Left kidney (tissue), 8 donors: ENCODE measurements at places on chromosomes 16 and 17.

DNA sequence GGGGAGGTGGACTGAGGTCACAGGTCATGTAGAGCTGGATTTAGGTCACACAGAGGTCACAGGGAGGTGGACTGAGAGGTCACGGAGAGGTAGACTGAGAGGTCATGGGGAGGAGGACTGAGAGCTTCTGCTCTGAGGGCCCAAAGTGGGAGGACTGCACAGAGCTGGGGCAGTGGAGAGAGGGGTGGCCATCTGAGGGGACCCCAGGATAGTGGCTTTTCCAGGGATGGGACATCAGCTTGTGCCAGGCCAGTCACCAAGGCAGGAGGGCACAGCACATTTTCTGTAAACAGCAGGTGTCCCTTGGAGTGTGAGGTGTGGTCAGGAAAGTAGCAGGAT is 26.1 kb upstream of the JPT2 start:
- no peak for DNase-seq

DNA sequence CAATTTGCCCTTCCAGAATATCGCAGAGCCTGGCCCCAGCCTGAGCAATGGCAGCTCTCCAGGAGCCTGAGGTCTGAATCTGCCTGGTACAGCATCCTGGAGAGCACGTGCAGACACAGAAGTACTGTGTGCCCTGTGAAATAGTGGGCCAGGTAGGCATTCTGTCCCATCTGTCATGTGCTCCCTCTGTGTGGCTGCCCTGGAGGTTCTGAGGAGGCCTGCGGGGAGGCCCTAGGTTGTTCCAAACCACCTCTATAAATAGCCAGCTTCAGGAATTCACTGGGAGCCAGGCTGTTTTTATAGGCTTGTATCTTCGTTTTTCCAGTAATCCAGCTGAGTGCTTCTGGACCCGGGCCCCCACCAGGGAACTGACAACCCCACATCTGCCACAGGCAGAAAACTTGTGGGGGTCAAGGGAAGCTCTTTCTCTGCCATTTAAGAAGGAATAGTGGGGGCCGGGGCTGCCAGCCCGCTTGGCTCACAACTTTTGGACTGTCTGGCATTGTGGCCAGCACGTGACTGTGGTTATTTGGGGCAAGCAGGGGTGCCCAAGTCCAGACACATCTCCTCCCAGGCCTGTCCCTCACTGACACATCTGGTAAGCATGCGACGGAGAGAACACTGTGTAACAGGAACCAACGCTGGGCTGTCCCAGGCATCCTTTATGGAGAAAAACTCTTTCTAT is 356.3 kb upstream of the TNRC6C start:
- no peak for DNase-seq

DNA sequence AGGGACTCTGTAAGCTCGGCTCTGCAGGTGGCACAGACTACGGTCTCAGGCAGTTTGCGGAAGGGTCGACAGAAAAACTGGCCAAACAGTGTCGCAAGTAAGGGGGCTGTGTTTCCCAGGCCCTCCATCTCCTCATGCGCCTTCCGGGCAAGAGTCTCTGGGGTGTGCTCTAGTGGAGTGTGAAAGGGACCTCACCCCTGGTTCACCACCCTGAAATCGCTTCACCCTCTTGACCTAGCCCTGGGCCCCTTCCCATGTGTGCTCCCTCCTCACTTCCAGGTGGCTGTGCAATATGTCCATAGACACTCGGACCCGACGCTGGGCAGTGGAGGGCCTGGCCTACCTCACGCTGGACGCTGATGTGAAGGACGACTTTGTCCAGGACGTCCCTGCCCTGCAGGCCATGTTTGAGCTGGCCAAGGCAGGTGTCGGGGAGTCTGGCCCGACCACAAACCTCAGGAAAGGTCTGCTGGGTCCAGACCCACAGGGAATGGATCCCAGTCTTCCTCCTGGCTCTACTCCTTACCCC is 22.3 kb downstream of the UNC45B start:
- no peak for DNase-seq

DNA sequence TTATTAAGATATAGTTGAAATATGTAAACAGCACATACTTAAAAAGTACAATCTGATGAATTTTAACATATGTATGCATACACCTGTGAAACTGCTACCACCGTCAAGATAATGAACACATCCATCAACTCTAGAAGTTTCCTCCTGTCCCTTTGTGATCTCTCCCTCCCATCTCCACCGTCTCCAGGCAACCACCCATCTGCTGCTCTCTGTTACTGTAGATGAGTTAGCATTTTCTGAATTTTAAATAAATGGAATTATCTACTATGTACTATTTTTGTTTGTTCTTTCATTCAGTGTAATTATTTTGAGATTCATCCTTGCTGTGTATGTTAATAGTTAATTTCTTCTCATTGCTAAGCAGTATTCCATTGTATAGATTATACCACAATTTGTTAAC is 40.2 kb upstream of the SMPD3 start:
- DNase-seq, result no peak

- no peak for DNase-seq
Measured at GRCh38 chr17:66975614-66976378, 11.3 kb downstream of the CACNG4 start.

GRCh38 chr16:27248036-27248435 is 20.5 kb downstream of the NSMCE1 start:
- no peak for DNase-seq

- no peak for DNase-seq
Measured at GRCh38 chr17:4969047-4969550, 1.5 kb upstream of the SPAG7 start.
